ENCODE measurements at places on chromosomes 5 and 9. TPM values are rescaled to one million over a fixed set of nuclear protein-coding genes. Genes with fewer than 3 reads are reported as not detected.
A peak's percentile ranks its signal among the peaks of the same experiment; 100 is the strongest.

GRCh38 chr9:752681-753200, 88.8 kb upstream of the DMRT1 start:
- no peak for DNase-seq

- DNase-seq, result peak; percentile 43
These were observed 109.6 kb downstream of the ADAMTS2 start for GRCh38 chr5:179235416-179236400.

Gene TMEM252
- not detected for total RNA-seq

Gene ECM2
- total RNA-seq, result 71.3 TPM

Gene F2RL2
- total RNA-seq, result 0.10 TPM
